Caco-2 (cell line): ENCODE measurements at places on chromosomes 2 and 18. TPM values are rescaled to one million over a fixed set of nuclear protein-coding genes. Genes with fewer than 3 reads are reported as not detected.

FHOD3 gene
- 0.07 TPM in 1 of 2 replicates, not detected in the other for total RNA-seq

C2orf15 gene
- 11.3 and 12.5 TPM in 2 replicates for total RNA-seq

B3GNT7 gene
- total RNA-seq = 2.7 and 3.6 TPM in 2 replicates

HJURP gene
- 29.7 and 35.0 TPM in 2 replicates for total RNA-seq

GORASP2 gene
- 124 and 143 TPM in 2 replicates for total RNA-seq

CXCR1 gene
- not detected in 2 replicates for total RNA-seq

- DNase-seq = no peak
Measured at GRCh38 chr2:105775809-105776559, 31.3 kb downstream of the NCK2 start.

GRCh38 chr2:189360861-189361260 is 80.4 kb upstream of the WDR75 start:
- DNase-seq = no peak

GRCh38 chr2:148577845-148578492 is 66.6 kb upstream of the EPC2 start:
- DNase-seq = no peak

DNA sequence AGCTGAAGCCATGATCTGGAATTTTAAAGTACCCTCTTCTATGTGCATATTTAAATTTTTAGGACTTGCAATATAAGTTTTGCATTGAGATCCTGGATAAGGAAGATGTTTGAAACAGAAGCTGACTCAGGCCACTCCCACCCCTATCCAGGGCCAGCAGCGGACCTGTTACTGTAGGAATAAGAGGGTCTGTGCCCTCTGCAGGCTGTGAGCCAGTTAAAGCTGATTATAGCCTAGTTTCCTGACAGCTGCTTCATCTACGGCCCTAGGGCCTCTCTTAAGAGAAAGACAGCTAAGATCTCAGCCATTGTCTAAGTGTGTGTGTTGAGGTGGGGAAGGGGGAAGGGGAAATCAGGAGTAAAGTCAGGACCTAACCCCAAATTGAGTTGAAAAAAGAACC is 234.0 kb downstream of the HAUS1 start:
- DNase-seq = no peak

DNA sequence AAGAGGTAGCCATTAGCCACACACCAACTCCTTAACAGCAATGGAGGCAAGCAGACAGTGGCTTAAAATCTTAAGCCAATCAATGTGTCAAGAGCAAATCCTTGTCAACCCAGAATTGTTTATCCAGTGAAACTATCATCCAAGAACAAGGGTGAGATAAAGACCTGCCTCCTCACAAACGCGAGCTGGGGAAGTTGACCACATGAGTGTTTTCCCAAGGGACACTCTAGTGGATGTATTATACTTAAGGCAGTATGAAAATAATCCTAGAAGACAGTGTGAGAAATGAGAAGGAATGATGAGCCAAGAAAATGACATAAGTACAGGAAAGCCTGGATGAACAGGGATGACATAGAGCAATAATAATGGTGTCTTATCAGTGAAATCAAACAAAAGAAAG is 209.6 kb downstream of the TWIST2 start:
- no peak for DNase-seq

GRCh38 chr2:64134813-64135212 is 9.4 kb downstream of the PELI1 start:
- no peak for DNase-seq

- no peak for DNase-seq
Measured at GRCh38 chr18:70289351-70290312, 787 bp downstream of the SOCS6 start.

GRCh38 chr2:129925381-129925780 is 54.1 kb upstream of the RAB6C start:
- no peak for DNase-seq
